ENCODE measurements at places on chromosomes 5 and 9.

DNA sequence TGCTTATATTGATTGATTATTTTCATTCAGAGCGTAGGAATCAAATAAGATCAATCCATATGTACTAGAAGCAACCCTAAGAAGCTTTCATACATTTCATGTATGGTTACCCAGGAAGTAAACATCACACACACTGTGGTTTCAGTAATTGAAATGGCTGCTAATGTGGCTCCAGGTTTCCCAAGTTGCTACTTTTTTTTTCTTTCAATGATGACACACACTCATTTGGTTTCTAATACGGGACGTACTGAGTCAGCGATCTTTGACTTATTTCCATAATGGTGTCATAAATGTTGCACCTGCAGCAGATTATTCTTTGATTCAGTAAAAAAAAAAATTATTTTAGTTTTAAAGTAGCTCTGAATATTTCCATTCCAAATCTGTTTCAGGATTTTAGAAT, 248.6 kb downstream of the CTNND2 start:
- no peak for DNase-seq

- peak; percentile 80 for DNase-seq
These were observed 26.7 kb upstream of the GRIA1 start for GRCh38 chr5:153463806-153464205.

DNA sequence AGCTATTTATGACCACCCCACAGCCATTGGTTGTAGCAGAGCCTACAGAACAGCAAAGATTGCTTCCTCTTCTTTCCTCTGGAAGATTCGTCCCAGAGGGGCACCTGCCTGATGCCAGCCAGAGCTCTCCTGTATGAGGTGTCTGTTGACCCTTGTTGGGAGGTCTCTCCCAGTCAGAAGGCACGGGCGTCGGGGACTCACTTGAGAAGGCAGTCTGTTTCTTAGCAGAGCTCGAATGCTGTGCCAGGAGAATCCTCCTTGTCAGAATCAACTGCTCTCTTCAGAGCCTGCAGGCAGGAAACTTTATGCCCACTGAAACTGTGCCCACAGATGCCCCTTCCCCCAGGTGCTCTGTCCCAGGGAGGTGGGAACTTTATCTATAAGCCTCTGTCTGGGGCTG, 479.5 kb upstream of the IZUMO3 start:
- no peak for DNase-seq

GRCh38 chr5:9613360-9613759, 16.8 kb downstream of the TAS2R1 start:
- no peak for DNase-seq

DNA sequence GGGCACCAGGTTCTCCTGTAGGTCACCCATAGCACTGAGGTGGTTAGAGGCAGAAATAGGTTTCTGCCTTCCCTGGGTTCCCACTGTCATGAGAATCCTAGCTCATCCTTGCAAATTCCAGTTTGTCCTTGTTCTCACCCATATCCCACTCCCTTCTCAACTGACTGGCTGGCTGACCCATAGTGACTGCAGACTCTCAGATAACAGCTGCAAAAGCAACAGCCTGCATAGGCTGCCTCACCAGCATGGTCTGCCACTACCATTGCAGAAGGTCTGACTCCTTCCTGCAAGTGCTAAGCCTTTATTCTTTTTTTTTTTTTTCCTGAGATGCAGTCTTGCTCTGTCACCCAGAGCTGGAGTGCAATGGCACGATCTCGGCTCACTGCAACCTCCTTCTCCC, 194.0 kb downstream of the SEMA6A start:
- DNase-seq, result no peak

DNA sequence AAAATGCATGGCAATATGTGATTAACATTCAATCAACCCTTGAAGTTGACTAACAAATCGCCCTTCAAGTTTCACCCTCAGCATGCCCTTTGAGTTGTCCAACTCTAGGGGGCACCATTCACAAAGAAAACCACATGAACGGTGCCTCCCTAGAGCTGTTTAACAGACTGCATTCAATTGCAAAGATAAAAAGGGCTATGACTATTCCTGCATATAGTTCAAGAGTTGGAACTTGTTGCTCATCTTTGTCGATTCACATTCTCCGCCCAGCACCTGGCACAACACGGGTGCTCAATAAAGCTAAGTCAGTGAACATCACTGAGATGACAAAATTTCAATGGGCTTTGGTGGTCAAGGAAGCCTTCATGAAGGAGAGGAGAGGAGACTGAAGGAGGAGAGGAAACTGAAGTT, 69.6 kb upstream of the SLC30A5 start:
- DNase-seq, result peak; percentile 28

DNA sequence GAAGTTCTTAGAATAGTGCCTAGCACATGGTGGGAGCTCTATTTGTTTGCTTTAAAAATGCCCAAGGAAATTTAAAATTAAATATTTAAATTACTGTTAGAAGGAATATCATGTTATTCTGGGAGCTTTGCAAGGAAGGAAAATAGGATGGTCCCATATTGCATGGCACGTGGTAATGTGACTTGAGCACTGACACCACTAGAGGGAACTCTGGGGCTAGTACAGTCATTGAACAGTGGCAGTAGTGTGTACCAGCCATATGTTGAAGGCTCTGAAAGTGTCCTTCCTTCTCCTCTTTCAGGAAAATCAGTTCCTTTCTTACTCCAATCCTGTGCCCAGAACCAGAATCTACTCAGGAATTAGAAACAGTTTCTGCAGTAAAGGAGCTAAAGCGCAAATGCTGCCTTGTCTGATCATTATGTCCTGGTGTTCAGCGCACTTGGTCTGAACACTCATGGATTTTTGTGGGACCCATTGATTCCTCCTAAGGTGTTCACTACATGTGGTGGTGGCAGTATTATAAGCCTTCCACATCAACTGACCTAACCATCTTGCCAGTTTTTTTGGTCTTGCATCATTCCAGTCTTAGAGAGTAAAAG, 54.1 kb downstream of the GDA start:
- peak; percentile 23 for DNase-seq

GRCh38 chr9:94144394-94144793, 60.1 kb downstream of the PTPDC1 start:
- peak; percentile 60 for DNase-seq

DNA sequence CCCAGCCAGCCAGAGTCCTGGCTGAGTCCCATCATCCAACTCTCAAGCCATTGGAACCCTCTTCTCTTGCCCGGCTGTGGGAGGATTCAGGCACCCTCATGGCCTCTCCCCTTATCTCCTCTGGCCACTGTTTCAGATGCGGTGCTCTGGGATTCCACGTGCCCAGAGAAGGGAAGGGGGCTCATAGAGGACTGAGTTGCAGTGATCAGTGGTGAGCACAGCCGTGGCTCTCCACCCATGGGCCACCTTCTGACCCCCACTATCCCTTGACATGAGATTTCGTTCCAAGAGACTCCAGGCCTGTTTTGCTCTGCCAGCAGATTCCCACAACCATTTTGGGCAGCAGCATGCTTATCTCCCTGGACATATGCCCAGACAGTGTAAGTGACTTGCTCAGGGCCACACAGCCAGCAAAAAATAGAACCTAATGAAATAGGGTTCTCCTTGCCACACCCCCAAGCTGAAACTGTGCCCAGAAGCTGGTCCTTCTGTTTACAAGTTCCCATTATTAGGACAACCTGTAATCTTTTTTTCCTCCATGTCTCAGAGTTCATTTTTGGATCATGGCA, 2.7 kb downstream of the GPX3 start:
- DNase-seq, result no peak

GRCh38 chr5:89338935-89339334, 456.0 kb upstream of the MEF2C start:
- DNase-seq, result peak; percentile 96

GRCh38 chr5:31097851-31098250, 95.6 kb upstream of the CDH6 start:
- no peak for DNase-seq

GRCh38 chr5:81762401-81762800, 11.5 kb upstream of the SSBP2 start:
- DNase-seq, result no peak

DNA sequence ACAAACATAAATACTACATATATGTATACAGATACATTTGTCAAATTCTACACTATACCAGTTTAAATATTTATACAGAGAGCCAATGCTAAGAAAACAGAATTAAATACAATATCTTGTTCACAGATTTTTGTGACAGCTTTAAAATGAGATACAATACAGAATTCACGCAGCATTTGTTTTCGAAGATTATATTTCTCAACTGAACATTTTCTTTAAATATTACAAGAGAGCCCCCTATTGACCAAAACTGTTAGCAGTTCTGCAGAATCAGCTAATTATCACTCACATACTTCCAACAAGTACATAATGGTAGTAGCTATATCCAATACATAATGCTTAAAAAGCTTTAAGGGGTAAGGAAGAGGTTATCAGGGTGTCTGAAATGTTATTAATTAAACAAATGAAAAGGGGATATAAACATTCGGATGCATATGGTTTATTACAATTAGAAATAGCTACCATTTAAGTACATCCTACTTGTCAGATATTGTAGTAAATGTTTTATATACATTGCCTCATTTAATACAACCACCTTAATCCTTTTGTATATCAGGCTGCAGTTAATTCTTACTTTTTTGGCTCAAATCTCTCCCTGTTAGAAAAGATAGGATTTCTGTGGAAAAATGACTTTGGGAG, 31.7 kb downstream of the ZDHHC21 start:
- DNase-seq, result peak; percentile 24

- peak; percentile 65 for DNase-seq
These were observed 32.6 kb upstream of the RXRA start for GRCh38 chr9:134293611-134294152.

DNA sequence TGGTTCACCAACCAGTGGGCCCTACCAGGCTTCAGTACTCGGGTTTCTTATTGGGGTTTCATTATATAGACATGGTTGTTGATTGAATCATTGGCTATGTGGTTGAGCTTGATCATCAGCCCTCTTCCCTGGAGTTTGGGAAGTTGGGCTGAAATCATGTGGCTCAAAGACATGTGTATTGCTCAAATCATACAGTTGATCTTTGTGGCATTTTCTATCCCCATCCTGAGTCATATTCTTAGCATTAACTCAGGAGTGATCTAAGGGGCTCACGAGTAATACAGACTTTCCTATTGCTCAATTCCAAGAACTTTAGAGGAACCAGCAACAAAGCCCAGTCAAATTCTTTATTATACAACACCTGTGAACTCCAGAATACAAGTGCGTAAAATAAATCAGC, 66.2 kb downstream of the SMC5 start:
- DNase-seq, result peak; percentile 78

DNA sequence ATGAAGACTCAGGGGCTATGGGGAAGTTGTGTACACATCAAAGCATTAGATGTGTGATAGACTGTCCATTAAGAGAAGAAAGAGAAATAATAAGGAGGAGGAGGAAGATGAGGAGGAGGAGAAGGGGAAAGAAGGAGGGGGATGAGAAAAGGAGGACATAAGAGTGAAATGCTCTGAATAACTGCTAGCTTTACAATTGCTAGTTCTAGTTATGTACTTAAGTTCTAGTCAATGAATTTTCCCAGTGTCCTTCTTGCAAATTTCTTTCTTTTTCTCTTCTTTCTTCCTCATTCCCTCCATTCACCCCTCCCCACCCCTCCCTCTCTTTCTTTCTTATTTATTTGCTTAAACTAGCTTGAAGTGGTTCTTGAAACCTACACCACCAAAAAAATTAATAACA, 534.9 kb upstream of the GRAMD2B start:
- no peak for DNase-seq

- DNase-seq, result no peak
These were observed 4.4 kb upstream of the SNX2 start for GRCh38 chr5:122770477-122770876.

GRCh38 chr9:14238079-14238478, 75.9 kb downstream of the NFIB start:
- DNase-seq, result no peak

GRCh38 chr5:60417500-60418181, 282.3 kb downstream of the DEPDC1B start:
- DNase-seq, result no peak

- DNase-seq, result no peak
These were observed 34.9 kb upstream of the SLC1A3 start for GRCh38 chr5:36571401-36572042.

- peak; percentile 95 for DNase-seq
These were observed 255.2 kb upstream of the TNC start for GRCh38 chr9:115373000-115373709.

DNA sequence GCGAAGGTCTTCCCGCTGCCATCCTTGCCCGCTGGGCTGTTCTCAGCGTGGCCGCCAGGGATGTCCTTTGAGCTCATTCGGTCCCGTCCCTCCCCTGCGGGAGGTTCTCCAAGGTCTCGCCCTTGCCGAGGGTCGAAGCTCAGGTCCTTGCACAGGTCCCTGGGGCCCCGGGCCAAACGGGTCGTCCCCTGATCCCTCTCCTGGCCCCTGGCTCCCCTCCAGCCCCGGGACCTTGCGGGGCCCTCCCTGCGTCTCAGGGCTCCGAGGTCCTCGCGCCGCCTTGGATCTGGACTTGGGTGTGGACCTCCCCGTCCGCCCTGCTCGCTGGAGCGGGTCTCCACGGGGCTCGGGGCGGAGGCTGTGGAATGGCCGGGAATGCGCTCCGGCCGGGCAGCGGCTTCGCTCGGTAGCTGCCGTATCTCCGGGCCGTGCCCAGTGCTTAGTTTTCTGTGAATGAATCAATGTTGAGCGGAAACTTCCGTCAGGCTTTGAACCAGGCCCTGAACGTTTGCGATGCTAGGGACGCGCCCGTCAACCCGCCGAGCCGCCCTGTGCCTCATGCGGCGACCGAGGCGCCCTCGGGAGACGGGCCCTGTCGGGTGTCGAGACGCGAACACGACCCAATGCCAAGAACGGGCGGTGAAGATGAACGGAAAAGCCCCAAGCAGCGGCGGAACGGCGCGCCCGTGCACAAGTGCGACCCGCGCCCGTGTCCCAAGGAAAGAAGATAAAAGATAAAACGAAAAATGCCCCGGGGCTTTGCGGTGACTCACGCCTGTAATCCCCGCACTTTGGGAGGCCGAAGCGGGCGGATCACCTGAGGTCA, 780 bp downstream of the RNU6ATAC start:
- DNase-seq, result peak; percentile 46

GRCh38 chr9:17613758-17614157, 34.9 kb downstream of the SH3GL2 start:
- peak; percentile 13 for DNase-seq

DNA sequence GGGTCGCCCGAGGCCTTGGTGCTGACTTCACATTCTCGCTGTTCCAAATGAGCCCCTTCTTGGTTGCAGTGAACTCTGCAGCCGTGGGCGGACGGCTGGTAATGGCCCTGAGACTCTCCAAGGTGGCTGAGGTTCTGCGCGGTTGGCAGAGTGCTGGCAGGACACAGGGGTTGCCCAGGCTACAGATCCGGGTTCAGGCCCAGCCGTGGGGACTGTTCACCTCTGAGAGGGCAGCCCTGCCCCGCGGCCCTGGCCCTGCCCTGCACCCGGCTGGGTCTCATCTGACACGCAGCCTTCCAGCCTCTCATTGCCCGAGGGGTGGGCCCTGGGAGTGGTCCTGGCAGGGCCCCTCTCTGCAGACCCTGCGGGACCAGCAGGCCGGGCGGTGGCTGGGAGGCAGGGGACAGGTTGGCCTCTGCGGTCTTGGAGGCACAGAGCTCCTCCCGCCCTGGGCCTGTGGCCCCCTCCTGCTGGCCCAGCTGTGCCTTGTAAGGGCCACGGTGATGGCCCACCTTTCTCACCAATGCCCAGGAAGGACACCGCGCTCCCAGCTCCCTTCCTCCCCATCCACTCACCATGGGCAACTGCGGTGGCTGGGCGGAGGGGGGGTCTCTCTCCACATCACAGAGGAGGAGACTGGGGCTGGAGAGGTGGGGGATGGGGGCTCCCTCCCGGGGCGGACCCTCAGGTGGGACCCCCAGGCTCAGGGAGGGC, 51.6 kb downstream of the AHRR start:
- DNase-seq, result no peak

- peak; percentile 12 for DNase-seq
These were observed 111.3 kb upstream of the NR5A1 start for GRCh38 chr9:124618476-124618875.
